ENCODE measurements at places on chromosomes 6 and 20.

DNA sequence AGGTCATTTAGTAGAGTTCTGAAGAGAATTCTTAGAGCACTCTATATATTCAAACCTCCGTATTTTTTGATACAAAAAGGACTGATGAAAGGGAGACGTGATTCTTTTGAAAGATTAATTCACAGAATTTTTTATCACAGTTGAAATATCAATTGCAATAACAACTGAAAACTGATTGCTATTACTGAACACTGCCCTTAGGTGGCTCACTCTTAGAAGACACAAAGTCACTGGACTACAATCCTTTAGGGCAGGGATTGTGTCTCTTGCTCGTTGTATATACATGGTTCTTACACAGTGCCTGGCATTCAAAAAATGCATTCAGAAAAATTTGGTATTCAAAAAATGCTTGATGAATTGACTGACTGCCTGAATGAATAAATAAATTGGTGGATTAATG, 17.1 kb upstream of the CALHM6 start:
- peak; percentile 50 for DNase-seq

DNA sequence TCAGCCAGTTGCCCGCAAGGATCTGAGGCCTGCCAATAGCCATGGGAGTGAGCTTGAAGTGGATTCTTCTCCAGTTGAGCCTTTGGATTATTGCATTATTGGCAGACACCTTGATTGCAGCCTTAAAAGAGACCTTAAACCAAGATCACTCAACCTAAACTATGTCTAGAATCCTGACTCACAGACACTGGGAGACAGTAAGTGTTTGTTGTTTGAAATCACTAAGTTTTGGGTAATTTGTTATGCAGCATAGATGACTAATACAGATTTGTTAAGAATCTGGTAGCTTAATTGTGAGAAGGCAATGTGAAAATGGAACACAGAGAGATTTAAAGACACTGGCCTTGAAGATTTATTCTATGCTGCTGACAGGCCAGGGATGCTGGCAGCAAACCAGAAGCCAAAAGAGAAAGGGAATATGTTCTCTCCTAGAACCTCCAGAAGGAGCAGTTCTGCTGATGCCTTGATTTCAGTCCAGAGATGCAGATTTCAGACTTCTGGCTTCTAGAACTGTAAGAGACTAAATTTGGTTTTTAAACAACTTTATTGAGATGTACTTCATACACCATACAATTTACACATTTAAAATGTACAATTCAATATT, 17.6 kb downstream of the SIRPD start:
- DNase-seq, result no peak

DNA sequence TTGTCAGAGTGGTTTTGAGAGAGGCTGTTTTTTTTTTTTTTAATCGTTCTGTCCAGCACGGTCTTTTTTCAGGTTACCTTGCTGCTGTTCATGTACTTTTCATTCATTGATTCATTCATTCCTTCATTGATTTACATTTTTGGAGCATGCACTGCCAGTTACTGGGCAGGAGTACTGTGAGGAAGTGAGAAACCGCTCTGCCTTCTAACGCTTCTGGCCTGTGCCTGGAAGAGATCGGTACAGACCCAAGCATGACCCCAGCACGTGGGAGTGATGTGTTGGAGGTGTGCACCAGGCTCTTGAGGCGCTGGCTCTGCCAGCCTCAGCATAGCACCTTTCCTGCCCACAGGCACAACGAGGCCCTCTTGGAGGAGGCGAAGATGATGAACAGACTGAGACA, 9.1 kb downstream of the RIPK1 start:
- no peak for DNase-seq

GRCh38 chr6:33418690-33419291, 884 bp upstream of the CUTA start:
- peak; percentile 50 for DNase-seq

- peak; percentile 44 for DNase-seq
These were observed 26.4 kb upstream of the PTGIS start for GRCh38 chr20:49594143-49594930.

GRCh38 chr6:87182321-87182720, 27.0 kb downstream of the ZNF292 start:
- DNase-seq, result no peak

- DNase-seq, result no peak
These were observed 27.6 kb downstream of the ZNF292 start for GRCh38 chr6:87182940-87183339.

GRCh38 chr6:52499026-52499425, 77.8 kb downstream of the TRAM2 start:
- peak; percentile 85 for DNase-seq

GRCh38 chr6:158376631-158377081, 64.4 kb downstream of the TULP4 start:
- DNase-seq, result peak; percentile 16

GRCh38 chr6:100430962-100431361, 33.8 kb downstream of the SIM1 start:
- DNase-seq, result no peak

- DNase-seq, result no peak
These were observed 43.7 kb upstream of the GABRR1 start for GRCh38 chr6:89260832-89261231.

- DNase-seq, result no peak
These were observed 5.6 kb upstream of the CCDC170 start for GRCh38 chr6:151488226-151488625.

GRCh38 chr6:127289934-127290333, 23.3 kb downstream of the RNF146 start:
- DNase-seq, result no peak

GRCh38 chr6:39260456-39260855, 31.2 kb upstream of the KCNK5 start:
- no peak for DNase-seq

- DNase-seq, result no peak
These were observed 99.6 kb downstream of the PREX1 start for GRCh38 chr20:48728042-48728825.

- DNase-seq, result no peak
These were observed 305.0 kb upstream of the POU3F2 start for GRCh38 chr6:98529364-98529763.

GRCh38 chr6:53956068-53956711, 155.1 kb upstream of the MLIP start:
- DNase-seq, result peak; percentile 75

DNA sequence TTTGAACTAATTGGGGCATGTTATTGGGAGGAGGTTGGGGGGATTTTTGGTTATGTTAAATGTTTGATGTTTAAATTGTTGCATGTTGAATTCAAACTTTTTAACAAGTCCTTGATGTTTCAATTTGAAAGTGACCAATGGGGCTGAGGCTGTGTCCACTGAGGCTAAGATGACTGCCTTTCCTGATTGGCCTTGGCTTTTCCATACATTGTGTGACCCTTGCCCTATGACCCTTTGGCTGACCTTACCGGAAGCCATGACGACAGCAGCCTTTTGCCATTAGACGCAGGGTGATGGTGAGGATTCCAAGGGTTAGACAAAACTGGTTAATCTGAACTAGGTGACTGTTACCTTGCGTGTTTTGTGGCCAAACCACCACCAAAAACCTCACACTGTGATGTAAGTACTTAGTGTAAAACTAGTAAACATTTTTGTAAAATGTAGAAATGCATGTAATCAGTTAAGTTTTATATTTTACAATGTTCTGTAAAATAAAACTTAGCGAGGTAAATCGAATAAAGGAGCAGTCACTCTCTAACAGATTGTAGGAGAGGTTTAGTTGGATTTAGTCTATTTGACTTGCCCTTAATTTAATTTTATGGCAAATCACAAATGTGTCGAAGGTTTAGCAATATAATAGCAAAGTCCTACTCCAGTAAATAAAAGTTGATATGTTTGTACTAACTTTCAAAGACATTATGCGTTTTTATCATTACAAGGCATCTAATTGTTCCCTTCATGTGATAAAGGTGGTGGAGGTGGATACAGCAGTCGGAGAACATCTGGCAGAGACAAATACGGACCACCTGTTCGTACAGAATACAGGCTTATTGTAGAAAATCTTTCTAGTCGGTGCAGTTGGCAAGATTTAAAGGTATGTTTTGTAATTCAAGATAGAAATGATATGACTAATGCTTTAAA, 1.6 kb downstream of the SRSF6 start:
- DNase-seq, result peak; percentile 34

DNA sequence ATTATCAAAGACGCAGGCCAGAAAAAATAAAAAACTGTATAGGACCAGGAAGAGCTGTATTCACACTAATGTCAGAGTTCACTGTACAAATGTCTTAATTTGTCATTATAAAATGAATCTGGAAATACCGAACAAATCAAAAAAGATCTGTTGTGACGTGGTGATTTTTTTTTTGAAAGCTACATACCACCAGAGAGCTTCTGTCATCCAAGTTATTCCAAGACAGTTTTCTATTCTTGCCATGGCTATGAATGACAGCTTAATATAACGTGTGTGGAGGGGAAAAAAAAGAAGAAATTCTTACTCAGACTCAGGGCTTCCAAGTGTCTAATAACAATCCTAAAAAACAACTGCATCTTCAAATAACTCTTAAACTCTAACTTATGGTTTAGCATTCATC, 328.8 kb upstream of the BTBD3 start:
- DNase-seq, result no peak

GRCh38 chr6:35048631-35049083, 92.5 kb downstream of the TCP11 start:
- DNase-seq, result peak; percentile 24

DNA sequence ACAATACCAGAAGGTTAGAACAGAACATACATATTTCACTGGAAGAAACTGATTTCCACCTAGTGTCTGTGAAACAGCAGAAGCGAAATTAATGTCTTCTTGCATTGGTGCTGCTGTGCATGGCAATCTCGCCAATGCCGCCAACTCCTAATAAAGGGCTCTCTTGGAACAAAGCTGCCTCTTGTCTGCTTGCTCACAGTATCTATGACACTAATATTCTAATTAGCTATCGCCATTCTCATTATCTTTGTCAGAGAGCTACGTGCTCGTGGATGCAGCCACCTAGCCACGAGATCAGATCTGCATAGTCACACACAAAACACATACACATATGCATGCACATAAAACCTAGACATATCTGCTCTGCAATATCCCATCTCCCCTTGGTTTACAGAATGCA, 145.9 kb upstream of the OLIG3 start:
- DNase-seq, result no peak

- DNase-seq, result no peak
These were observed 50.1 kb downstream of the PHF3 start for GRCh38 chr6:63685446-63686379.

- peak; percentile 3 for DNase-seq
These were observed 35.9 kb downstream of the ID4 start for GRCh38 chr6:19873031-19873430.

- no peak for DNase-seq
These were observed 6.7 kb downstream of the SRXN1 start for GRCh38 chr20:646107-646867.

GRCh38 chr20:13174402-13174801, 46.7 kb upstream of the ISM1 start:
- DNase-seq, result no peak

DNA sequence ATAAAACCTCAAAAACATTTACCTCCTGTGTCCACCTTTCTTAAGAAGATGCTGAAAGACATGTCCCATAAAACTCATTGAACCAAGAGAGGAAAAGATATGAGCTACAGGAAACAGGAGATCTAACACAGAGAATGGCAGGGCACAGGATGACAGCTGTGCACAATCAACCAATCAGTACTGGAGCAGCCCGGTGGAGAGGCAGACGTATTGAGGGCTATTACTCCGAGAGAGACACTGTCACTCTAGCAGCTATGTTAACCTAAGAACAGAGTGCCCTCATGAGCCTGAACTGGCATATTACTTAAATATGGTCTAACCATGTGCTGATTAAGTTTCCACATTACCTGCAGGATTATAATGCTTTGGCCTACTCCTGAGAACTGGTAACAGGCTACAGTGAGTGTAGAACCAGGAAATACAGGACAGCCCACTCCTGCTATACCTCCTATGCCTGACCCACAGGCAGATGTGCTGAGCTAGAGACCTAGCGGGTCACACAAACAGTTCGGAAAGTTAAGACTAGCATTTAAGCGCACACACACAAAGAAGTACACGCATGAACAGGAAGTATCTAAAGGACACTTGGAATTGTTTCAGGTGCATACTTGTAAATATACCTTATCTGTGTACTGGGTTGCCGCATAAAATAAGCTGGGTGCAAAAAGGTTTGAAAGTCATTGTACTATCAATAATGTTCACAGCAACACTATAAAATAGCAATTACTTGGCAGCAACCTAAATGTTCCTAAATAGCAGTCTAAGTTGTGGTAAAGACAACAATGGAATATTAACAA, 199.3 kb upstream of the SHLD1 start:
- no peak for DNase-seq

DNA sequence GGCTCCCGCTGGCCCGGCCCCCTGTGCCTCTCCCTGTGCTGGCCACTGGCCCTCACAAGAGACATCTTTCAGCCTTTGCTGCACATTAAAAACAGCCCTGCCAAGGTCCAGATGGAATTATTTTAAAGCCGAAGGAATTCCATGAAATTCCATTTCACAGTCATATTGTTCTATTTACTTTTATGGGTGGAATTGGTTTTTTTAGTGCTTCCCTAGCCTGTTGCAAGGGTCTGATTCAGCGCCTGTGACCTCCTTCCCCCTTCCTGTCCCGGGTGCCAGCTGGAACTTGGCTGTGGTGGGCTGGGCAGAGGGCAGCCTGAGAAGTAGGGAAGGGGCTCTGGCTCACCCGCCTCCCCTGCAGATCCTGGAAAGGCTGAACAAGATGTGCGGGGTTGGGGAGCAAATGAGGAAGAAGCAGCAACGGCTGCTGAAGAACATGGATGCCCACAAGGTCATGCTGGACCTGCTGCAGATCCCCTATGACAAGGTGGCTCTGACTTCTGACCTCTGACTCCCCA, 34.3 kb downstream of the UQCC2 start:
- peak; percentile 54 for DNase-seq

GRCh38 chr6:73956305-73956704, 260.3 kb downstream of the CD109 start:
- DNase-seq, result no peak

- DNase-seq, result no peak
These were observed 52.6 kb downstream of the THBS2 start for GRCh38 chr6:169200893-169201514.

- DNase-seq, result no peak
These were observed 110.3 kb downstream of the BCAS1 start for GRCh38 chr20:53959911-53960578.

DNA sequence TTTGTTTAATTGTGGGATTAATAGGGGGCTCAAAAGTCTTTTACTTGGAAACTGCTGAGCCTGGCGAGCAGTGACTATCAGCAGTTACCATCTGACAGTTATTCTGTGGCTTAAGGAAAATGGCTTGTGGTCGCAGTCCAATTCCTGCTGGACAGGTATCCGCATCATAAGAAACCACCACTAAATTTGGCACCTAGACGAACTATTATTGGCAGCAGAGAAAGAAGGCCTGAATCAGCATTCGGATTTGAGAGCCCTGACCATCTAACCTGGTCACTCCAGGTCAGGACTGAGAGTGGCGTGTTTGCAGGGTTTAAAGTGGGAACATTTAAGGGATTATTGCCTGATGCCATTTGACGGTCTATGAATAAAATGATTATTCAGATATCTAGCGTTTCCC, 146.4 kb downstream of the RPS12 start:
- no peak for DNase-seq

Measured in EL (cell line).